NT2/D1 (cell line): ENCODE measurements at places on chromosomes 13 and 19.

DNA sequence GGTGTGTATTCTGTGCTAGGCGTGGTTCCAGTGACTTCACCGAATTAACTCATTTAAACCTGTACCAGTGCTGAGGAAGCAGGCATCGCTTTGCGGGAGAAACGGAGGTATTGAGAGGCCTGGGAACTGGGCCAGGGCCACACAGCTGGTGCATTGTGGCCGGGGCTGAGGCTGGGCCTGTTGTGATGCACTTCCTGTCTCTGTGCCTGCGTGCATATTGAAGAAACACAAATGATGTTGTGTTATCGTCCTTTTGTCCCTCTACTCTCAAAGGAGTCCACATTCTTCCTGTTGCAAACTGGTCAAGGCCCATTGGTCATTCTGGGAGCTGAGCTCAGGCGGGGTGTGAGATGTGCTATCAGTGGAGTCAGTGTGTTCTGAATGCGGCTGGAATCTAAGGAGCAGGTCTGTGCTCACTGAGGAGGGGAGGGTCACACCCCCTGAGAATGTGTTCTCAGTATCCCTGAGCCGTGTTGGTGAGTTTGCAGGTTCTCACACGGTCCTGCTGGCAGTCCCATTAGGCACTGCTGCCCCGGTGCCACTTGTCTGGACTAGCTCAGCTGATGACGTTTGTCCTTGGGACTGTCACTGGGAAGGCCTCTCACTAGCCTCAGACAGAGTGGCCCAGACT, 62.1 kb downstream of the ARHGEF7 start:
- no peak for DNase-seq

GRCh38 chr13:98771838-98772611, 19.6 kb upstream of the SLC15A1 start:
- DNase-seq: no peak

- no peak for DNase-seq
Observed at GRCh38 chr19:35048911-35049411, 7.4 kb downstream of the HPN start.

DNA sequence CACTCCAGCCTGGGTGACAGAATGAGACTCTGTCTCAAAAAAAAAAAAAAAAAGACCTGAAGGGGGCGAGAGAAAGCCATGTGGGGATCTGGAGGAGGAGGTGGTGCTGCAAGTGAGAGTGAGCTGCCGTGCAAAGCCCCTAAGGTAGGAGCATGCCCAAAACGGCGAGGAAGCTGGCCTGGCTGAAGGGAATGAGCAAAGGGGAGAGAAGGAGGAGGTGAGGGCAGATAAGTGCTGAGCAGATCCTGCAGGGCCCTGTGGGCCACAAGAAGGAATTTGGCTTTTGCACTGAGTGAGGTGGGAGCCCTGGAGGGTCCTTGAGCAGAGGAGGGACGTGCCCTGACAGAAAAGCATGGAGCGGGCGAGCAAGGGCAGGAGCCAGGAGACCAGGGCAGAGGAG, 19.4 kb upstream of the ADGRE5 start:
- no peak for DNase-seq

GRCh38 chr13:65103351-65103750, 2126.8 kb downstream of the PCDH9 start:
- no peak for DNase-seq

- DNase-seq: no peak
Observed at GRCh38 chr13:91318886-91319285, 28.6 kb upstream of the MIR17HG start.

GRCh38 chr19:6103217-6103644, 7.1 kb downstream of the RFX2 start:
- no peak for DNase-seq
